ENCODE measurements at places on chromosomes 1 and 21.

DNA sequence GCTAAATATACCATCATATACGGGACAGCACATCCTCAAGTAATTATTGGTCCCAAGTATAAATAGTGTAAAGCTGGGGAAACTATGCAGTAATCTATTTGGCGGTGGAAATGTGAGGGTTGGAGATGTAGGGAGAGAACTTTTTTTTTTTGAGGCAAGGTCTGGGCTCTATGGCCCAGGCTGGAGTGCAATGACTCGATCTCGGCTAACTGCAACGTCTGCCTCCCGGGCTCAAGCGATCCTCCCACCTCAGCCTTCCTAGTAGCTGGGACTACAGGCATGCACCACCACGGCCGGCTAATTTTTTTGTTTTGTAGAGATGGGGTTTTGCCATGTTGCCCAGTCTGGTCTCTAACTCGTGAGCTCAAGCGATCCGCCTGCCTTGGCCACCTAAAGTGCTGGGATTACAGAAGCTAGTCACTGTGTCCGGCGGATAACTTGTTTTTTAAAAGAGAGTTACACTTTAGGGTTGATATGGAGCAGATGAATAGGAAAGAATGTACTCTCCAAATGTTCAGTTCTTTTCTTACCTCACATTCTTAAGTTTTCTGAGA lies 1.9 kb downstream of the IFT25 start:
- DNase-seq = no peak

DNA sequence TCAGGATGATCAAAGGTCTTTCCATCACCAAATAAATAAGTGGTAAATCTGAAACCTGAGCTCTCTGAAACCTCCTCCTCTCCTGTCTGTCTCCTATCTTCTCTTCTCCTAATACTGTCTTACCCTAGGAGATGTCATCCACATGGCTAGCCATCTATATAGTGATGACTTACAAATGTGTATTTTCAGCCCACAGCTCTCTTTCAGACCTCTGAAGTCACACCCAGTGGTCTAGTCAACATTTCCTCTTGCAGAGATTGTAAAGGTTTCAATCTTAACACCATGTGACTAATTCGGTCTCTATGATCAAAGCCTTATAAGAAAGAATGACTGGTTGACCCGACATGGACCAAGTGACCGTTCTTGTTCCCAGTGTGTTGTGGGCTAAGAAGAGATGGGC lies 63.1 kb upstream of the DPT start:
- no peak for DNase-seq

- no peak for DNase-seq
Measured at GRCh38 chr1:6512245-6512907, 20.9 kb upstream of the PLEKHG5 start.

- DNase-seq = no peak
Measured at GRCh38 chr1:201916649-201917249, 28.1 kb downstream of the SHISA4 start.

DNA sequence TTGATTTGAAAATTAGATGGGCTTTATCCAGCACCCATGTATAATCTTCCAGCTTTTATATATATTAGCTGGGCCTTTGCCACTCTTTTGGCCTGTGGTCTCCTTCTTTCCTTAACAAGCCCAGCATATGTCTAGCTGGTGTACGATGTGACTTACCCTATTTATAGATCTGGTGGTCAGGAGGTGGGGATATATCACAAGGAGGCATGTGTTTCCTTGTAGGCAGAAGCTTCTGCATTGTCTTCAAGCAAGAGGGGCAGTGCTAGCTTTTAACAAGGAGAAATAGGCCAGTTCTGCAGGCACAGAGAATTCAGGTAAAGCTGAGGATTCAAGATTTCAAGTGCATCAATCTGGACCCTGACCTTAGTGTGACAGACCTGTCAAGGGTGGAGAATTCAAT lies 38.0 kb upstream of the DNASE2B start:
- no peak for DNase-seq

GRCh38 chr21:16788584-16788983 lies 724.3 kb upstream of the CXADR start:
- no peak for DNase-seq

DNA sequence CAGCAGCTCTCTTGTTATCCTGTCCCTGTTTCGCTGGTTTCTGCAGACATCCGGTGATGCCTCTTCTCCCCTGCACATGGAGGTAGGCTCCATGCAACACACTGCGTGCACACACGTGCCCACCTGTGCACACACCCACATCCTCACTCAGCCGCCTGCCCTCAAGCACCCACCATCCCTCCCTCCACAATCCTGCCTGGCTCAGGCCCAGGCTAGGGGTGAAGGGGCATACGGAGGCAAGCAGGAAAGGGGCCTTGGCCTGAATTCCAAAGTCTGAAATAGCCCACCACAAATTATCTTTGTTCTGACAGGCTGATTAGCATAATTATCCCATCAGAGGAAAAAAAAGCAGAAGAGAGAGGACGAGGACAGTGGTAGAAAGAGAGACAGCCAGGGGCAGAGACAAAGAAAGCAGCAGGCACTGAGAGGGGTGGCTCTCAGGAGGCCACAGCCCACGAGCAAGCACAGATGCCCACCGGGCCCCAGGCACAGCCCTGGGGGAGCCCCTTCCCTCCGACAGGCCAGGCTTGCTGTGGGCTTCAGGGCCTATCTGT lies 73.2 kb downstream of the GRIK3 start:
- DNase-seq = no peak

DNA sequence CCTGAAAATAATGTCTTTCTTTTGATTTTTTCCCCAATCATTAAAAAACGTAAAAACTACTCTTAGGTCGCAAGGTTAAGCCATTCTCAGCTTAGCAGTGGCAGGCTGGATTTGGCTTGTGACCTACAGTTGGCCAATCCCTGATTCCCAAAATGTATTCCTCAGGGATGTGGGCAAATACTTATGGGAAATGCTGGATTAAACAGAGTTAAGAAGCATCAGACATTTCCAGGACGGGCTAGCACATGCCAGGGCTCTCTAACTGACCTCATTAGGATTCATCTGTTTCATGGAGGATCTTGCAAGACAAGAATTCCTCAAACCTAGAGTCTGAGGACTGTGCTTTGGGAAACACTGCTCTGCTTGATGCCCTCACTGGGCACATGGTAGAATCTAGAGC lies 982 bp upstream of the IL24 start:
- DNase-seq = no peak

GRCh38 chr21:26020510-26020909 lies 150.1 kb downstream of the APP start:
- no peak for DNase-seq

DNA sequence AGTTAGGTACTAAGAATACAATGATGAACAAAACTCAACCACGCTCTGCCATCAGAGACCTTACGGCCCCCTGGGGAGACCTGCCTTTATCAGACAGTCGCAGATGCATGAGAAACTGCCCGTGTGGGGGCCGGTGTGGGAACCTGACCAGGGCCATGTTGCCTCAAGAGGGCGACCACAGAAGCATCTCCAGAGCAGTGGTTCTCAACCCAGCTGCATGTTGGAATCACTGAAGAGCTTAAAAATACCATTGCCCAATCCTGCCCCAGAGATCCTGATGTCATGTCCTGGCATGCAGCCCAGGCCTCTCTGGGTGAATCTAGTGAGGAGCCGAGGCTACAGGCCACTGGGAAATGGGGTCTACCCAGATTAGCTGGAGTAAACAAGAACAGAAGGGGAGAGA lies 108.7 kb downstream of the PRDM2 start:
- no peak for DNase-seq

DNA sequence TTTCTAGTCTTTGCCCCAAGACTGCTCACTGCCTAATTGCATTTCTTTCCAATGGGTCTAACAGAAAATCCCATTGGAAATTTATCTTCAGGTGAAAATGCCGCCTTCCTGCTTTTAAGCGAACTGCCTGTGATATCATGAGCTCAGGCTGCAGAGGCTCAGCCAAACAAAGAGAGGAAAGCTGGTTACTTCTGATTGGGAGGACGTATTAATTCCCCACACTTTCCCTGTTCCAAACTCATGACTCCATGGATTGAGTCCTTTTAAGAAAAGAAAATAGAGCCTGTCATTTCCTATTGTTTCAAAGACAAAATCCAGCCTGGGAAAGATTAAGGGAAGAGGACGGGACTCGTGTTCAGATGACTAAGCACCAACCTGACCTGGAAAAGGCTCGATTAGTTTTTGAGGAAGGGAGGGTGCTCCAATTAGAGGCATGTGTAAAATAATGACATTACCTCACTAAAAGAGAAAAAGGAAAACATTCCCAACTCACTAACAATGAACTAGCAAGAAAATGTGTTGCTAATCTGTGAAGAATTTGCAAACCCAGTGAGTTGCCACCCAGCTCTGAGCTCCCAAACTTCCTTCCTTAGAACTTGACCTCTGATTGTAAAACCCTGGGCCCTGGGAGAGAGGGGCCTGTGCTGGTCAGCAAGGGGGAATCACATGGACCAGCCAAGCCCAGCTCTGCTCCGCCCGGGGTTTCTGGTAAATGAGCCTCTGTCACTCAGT lies 61.2 kb downstream of the TCP10L start:
- DNase-seq = no peak

- no peak for DNase-seq
Measured at GRCh38 chr1:160465123-160465522, 57.9 kb downstream of the SLAMF6 start.

DNA sequence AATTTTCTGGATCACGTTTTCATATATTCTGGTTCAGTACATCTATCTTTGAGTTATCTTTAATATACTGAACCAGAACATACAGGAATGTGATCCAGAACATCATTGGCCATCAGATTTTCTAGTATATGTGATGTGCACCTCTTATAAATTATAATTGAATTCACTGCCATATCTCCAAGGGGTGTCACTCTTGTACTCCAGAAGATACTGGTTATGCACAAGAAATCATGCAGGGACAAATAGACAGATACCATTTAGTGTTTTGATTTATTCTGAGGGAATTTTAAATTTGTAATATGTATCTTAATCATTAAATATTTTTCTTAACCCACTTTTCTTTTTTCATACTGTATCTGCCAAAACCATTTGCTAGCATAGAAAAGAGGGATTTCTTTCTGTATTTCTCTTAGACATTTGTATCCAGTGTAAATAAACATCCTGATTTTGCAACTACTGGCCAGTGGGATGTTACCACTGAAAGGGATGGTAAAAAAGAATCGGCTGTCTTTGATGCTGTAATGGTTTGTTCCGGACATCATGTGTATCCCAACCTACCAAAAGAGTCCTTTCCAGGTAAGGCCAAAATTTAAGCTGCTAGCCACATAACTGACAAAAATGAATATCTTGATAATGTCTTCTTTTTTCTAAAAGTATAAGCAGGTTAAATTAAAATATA lies 16.7 kb downstream of the FMO3 start:
- DNase-seq = no peak

GRCh38 chr1:7042322-7043190 lies 257.3 kb downstream of the CAMTA1 start:
- no peak for DNase-seq

DNA sequence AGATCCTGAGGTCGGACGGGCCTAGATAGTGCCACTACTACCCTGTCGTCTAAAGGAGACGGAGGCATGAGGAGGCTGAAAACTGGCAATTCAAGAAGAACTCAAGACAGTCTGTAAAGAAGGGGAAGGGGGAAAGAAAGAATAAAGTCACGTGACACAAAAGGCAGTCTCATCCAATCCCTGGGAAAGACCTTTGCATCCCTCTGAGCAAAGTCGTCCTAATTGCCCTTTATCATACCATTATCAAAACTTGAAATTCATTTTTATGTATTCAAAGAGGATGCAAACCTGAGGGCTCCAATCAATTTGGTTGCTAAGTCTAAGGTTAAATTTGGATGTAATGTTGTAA lies 2.2 kb downstream of the DUSP10 start:
- no peak for DNase-seq

- no peak for DNase-seq
Measured at GRCh38 chr1:87451229-87451920, 122.7 kb downstream of the LMO4 start.

DNA sequence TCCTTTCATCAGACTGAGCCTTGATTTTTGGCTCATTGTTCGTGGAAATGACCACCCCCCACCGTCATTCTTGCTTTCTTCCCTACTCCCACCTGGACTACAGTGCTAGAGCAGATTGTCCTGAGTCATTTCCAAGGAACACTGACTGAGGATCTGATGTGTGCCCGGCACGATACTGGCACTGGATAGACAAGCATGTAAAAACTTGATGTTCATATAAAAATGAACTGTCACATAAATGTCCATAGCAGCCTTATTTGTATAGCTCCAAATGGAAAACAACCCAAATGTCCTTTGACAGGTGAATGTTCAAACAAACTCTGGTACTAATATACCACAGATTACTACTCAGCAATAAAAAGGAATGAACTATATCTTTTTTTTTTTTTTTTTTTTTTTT lies 18.6 kb upstream of the SLC45A3 start:
- no peak for DNase-seq

DNA sequence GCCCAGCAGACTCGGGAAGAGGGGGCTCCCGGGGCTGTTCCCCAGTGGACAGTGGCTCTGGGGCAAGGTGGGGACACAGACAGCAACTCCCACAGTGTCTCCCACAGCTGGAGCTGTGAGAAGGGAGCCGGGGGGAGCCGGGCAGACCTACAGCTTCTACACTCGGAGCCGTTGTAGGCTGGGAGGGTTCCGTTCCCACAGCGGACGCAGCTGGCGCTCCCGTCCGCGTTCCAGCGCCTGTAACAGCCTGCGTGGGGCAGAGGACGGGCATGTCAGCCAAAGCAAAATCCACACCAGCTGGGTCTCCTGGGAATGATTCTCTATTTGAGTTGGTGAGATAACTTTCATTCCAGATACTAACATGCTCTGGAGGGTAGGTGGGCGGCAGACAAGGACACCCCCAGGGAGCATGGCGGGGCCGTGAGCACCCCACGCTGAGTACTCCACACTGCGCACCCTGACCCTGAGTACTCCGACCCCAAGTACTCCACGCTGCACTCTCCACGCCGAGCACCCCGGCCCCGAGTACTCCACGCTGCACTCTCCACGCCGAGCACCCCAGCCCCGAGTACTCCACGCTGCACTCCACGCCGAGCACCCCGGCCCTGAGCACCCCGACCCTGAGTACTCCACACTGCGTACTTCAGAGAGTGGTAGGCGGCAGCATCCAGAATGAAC lies 13.4 kb upstream of the RNF223 start:
- no peak for DNase-seq

- no peak for DNase-seq
Measured at GRCh38 chr1:160437432-160438316, 37.3 kb downstream of the VANGL2 start.

- no peak for DNase-seq
Measured at GRCh38 chr1:7455796-7456721, 315.0 kb upstream of the VAMP3 start.

- no peak for DNase-seq
Measured at GRCh38 chr1:5724847-5725246, 267.4 kb downstream of the NPHP4 start.

DNA sequence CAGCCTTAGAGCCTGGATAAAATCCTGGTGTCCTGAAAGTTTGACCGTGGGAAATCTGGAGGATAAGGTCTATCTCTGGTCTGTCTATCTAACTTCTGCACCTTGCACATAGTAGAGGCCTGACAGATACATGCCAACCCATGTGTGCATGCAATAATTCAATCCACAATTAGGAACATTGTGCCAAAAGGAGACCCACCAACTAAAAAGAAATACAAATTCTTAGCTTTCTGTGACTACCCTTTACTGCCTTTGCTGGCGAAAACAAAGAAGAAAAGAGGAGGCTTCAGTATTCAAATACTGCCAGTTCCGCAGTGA lies 381 bp upstream of the KLHL20 start:
- DNase-seq = no peak

All from activated CD8-positive, alpha-beta memory T cell treated with anti-CD3 and anti-CD28 coated beads for 48 hours (primary cell).